ENCODE measurements at places on chromosomes 3 and 15.
A peak's percentile ranks its signal among the peaks of the same experiment; 100 is the strongest.

GRCh38 chr3:54157860-54158259 lies 35.5 kb downstream of the CACNA2D3 start:
- no peak for DNase-seq

DNA sequence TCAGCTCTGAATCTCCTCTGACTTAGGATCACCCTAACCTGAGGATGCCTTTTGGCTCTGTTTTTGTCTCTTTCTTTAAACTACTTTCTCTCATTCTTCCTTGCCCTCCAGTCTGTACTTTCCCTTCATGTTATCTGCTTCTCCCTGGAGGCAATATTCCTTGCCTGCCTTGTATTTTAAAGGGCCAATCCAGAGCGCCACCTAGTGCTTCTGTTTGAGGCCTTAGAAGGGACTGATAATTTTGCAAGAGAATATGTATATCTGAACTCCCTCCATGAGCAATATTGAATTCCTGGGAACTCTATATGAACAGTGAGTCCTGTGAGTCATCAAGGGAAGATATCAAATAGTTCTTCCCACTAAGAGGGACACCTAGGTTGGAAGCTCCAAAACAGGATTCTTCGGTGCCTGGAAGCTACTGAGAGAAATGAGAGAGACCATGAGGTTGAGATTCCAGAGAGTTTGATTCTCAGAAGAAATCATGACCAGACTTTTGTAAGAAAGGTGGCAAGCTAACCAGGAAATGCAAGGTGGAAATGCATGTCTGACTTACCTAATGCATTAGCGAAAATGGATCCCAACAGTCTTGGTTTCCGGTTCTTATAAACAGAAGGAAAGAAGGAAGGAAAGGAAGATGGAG lies 203.8 kb upstream of the CD96 start:
- peak; percentile 17 for DNase-seq

- DNase-seq, result no peak
Observed at GRCh38 chr15:45743426-45744235, 108.8 kb downstream of the SQOR start.

DNA sequence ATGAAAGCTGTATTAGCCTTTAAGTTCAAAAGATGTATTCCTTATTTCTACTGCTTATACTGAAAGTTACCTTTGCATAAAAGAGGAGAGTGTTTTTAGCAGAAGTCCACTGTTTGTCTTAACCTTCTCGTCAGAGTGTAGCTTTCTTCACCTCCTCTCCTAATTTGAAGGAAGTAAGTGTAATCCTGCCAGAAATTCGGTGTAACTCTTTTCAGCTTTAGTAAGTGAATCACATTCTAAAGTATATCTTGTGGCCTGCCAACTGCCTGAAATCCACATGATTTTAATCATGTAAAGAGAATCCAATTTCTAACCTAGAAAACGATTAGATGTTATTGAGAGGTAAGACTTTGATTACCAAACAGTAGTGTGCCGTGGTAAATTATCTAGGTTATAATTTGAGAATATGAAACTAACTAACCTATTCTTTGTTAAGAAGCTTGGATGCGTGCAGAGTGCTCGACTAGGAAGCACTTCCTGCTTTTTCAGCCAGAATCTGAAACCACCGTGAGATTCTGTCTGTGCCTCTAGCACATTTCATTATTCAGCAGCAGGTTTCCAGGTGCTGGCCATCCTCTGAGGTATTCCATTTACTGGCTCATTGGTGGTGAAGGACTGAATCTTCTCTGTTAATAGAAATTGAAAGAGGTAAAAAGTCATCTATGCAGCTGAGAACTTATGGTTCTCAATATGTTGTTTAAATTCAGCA lies 7.5 kb downstream of the GYG1 start:
- no peak for DNase-seq

- DNase-seq, result no peak
Observed at GRCh38 chr15:85603160-85603559, 191.6 kb downstream of the KLHL25 start.

GRCh38 chr15:71348597-71348996 lies 233.3 kb downstream of the THSD4 start:
- no peak for DNase-seq

Data from NCI-H187 (cell line).